ENCODE measurements at places on chromosomes 12 and 14.

DNA sequence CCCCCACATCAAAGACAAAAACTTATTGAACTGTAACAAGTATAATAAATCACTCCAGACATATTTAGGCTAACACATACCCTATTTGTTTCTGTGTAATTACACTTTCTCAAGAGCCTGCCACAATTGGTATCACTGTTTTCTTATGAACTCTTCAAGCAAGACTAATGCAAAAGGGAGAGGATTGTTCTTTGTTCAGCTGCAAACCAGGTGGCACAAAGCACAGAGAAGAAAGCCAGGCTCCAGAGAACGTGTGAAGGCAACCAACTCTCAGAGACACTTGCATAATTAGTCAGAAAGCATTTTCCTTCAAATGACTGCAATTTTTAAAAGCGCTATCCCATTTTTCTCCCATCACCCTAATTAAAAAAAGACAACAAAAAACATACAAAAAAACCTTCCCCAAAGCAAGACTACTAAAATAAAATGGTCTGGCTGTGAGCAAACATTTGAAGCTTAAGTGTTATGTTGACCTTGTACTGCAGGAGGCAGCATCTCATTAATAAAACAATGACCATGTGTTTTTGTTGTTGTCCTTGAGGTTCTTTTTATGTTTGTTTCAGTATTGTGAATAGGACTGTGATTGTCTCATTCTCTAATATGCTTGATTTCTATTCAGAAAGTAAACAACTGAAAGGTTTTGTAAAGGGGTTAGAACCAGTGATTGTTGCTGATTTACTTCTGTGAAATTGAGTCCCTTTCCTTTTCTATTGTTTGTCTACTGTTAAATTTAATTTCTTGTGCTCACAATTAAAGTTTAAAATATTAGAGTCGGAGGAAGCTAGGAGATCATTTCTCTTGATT lies 452.7 kb upstream of the PDE3A start:
- H3K4me3 ChIP-seq = no peak overlapping the region
- H3K4me1 ChIP-seq = no peaks in the 10 kb centered on the region
- H3K27ac ChIP-seq = no peak overlapping the region
- no peaks in the 10 kb centered on the region for H3K36me3 ChIP-seq

DNA sequence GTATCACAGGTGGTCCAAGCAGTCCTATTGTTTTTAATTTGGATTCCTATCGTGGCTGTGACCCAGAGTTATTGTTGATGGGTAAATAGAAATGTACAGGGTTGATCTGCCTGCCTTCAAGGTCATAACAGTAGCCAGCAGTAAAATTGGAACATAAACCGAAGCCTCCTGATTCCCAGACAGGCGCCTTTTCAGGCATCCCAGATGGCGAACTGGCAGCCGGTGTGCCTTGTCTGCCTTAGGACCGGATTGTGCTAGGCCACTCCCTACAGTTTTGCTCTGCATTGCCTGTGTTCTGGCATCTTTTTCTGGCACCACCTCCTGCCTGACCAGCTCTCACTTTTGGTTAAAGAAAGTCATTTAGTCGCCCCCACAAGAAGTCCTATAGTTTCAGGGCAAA lies 22.2 kb downstream of the TMEM117 start:
- DNase-seq = no peak
- no peak overlapping the region for H3K27ac ChIP-seq

DNA sequence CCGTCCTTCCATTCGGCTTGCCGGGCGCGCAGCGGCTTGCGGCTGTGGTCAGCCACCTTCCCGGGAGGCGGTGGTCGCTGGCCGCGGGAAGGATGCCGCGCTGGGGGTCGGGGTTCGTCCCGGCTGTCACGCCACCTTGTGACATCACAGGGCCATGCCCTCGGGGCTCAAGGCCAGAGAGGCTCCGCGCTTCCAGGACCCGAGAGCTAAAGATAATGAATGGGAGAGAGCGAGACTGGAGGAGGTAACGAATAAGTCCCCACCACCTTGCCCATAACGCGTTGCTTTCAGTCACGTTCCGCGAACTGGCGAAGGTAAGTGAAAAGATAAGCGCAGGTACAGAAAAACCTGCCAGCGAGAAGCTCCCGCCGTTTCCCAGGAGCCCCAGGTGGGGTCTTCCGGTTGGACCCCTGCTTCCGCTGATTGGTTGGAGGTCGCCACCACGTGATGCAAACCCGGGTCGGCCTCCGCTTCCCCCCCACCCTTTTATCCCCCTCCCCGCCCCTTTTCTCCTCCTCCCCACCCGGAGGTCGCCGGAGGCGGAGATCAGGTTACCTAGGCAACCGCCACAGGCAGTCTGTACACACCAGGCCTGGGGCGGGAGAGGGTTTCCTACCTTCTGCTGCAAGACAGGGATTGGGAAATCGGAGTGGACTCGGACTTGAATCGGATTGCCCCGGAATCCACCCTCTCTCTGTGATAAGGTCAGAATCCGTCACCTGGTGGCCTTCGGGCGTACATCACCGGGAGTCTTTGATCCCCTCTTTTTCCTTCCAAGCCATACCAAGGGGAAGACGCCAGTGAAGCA lies at the start of gene LRRC9:
TSS of gene LRRC9 (plus strand) at position 575 of the 808 bp plus-strand sequence.
- H3K4me1 ChIP-seq = peaks cover 3% of the 10 kb centered on the region
- no peak for DNase-seq
- H3K27ac ChIP-seq = no peak within 1 kb of the TSS
- peaks cover 5% of the 10 kb centered on the region for H3K27me3 ChIP-seq

- H3K27ac ChIP-seq = peak overlapping the region; percentile 47
- DNase-seq = no peak
- peaks cover 4% of the 10 kb centered on the region for H3K36me3 ChIP-seq
- no peak overlapping the region for H3K4me3 ChIP-seq
- H3K27me3 ChIP-seq = no peaks in the 10 kb centered on the region
Observed at GRCh38 chr14:65291531-65291930, 121.0 kb upstream of the FUT8 start.

- H3K27ac ChIP-seq = no peak overlapping the region
- H3K4me1 ChIP-seq = peaks cover 17% of the 10 kb centered on the region
- no peaks in the 10 kb centered on the region for H3K36me3 ChIP-seq
- no peak overlapping the region for H3K4me3 ChIP-seq
- no peak for DNase-seq
Observed at GRCh38 chr12:121709478-121709961, 3.0 kb upstream of the TMEM120B start.

DNA sequence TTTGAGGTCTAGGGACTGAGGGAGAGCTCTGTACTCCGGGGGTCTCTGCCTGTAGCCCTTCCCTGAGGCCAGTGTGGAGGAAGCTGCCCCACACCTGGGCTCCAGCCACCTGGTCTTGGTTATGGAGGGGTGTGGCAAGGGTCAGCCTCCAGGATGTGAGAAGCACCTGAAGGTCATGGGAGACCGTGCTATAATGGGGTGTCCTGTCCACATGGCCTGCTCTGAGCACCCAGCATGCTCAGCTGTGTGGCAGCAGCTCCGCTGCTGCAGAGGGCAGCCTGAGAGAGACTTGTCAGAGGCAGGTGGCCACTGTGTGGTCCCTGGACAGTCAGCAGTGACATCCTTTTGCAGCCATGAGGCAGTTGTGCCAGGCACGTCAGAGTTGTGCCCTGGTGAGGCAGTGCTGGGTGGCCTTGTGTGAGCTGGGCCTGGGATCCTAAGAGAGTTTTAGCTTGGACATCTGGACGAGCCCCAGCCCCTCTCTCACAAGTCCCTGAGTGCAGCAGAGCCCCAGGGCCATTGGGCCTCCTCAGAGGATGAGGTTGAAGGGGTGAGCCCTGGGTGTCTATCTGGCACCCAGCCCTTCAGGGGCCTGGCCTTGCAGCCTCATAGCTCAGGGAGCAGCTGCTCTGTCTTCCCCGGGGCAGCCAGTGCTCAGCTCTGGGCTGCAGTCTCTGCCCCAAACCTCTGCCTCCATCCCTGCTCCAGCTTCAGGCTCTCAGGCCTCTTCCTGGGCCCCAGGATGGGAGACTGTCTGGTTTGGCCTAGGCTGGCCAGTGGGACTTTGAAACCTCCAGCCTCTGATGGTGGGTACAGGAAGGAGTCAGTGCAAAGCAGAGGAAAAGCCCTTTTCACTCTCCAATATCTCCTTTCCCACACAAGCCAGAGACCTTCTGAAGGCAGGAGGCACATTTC lies 7.4 kb upstream of the ATG101 start:
- DNase-seq = no peak
- no peaks in the 10 kb centered on the region for H3K27me3 ChIP-seq
- no peak overlapping the region for H3K4me3 ChIP-seq
- H3K36me3 ChIP-seq = no peaks in the 10 kb centered on the region

- peak overlapping the region; percentile 76 for H3K4me3 ChIP-seq
- peaks cover 17% of the 10 kb centered on the region for H3K4me1 ChIP-seq
- DNase-seq = no peak
- no peaks in the 10 kb centered on the region for H3K36me3 ChIP-seq
- peak overlapping the region; percentile 91 for H3K27ac ChIP-seq
Observed at GRCh38 chr12:53179687-53180219, 769 bp upstream of the ZNF740 start.

DNA sequence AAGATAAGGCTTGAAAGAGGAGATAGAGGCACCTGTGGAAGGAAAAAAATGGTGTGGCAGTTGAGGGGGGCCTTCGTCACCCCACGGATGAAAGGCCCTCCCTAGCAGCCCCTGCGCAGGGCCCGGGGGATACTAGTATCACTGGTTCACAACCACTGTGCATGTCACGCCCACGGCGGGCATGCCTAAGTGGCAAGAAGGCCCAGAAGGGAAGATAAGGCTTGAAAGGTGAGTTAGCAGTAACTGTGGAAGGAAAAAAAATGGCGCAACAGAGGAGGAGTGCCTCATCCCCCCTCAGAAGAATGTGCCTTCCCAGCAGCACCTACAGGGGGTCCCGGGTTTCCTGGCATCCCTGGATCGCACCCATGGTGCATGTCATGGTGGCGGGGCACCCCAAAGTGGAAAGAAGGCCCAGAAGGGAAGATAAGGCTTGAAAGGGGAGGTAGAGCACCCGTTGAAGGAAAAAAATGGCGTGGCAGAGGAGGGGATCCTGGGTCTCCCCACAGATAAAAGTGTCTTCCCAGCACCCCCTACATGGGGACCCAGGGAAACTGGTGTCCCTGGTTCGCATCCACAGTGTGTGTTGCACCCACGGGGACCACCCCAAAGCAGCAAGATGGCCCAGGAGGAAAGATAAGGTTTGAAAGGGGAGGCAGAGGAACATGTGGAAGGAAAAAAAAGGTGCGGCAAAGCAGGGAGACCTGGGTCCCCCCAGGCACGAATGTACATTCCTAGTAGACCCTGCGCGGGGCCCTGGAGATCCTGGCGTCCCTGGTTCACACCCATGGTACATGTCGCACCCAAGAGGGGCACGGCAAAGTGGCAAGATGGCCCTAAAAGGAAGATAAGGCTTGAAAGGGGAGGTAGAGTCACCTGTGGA lies 279.2 kb downstream of the ALG10 start:
- H3K4me3 ChIP-seq = no peak overlapping the region
- H3K27ac ChIP-seq = no peak overlapping the region
- no peak for DNase-seq
- no peaks in the 10 kb centered on the region for H3K36me3 ChIP-seq
- H3K4me1 ChIP-seq = no peaks in the 10 kb centered on the region

GRCh38 chr14:95577067-95577800 lies 42.4 kb downstream of the GLRX5 start:
- H3K36me3 ChIP-seq = no peaks in the 10 kb centered on the region
- peak overlapping the region; percentile 54 for H3K27ac ChIP-seq
- H3K4me3 ChIP-seq = peak overlapping the region; percentile 46
- peaks cover 27% of the 10 kb centered on the region for H3K4me1 ChIP-seq
- H3K27me3 ChIP-seq = peaks cover 5% of the 10 kb centered on the region

DNA sequence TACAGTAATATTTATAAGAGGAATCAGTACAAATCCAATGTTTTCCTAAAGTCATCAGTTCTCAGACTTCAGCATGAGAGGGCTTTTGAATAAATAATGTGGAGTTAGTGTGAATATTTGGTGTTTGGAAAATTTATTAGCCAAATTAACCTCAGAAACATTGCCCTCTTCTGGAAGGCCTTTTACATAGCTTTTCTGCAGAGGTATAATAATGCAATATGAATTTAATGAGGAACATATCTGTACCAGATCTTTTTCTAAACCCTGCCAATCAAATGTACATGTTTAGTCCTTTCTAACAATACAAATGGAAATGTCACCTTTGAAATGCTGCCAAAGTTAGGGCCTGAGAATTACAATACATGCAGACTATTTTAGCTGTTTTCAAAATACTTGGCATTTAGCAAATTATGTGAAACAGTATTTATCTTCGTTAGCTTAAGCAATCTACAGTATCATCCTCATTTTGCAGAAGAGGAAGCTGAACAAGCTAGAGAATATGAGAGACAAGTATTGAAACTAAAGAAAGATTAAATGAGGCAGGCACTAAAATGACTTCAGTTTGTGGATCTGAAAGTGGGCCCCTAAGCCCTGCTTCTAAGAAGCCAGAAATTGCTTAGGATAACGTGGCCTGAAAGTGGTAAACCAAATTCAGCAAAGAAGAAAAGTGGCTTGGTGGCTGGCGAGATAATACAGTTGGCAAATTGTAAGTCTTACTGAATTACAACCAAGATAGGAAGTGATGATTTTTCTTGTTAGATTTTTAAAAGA lies 60.4 kb upstream of the MANSC4 start:
- no peak for DNase-seq
- H3K4me3 ChIP-seq = no peak overlapping the region
- H3K36me3 ChIP-seq = no peaks in the 10 kb centered on the region
- peaks cover 12% of the 10 kb centered on the region for H3K4me1 ChIP-seq
- H3K27ac ChIP-seq = no peak overlapping the region
- H3K27me3 ChIP-seq = no peaks in the 10 kb centered on the region

GRCh38 chr12:94689002-94689645 lies 38.8 kb upstream of the TMCC3 start:
- H3K27ac ChIP-seq = peak overlapping the region; percentile 10
- H3K4me1 ChIP-seq = peaks cover 11% of the 10 kb centered on the region
- no peak for DNase-seq

DNA sequence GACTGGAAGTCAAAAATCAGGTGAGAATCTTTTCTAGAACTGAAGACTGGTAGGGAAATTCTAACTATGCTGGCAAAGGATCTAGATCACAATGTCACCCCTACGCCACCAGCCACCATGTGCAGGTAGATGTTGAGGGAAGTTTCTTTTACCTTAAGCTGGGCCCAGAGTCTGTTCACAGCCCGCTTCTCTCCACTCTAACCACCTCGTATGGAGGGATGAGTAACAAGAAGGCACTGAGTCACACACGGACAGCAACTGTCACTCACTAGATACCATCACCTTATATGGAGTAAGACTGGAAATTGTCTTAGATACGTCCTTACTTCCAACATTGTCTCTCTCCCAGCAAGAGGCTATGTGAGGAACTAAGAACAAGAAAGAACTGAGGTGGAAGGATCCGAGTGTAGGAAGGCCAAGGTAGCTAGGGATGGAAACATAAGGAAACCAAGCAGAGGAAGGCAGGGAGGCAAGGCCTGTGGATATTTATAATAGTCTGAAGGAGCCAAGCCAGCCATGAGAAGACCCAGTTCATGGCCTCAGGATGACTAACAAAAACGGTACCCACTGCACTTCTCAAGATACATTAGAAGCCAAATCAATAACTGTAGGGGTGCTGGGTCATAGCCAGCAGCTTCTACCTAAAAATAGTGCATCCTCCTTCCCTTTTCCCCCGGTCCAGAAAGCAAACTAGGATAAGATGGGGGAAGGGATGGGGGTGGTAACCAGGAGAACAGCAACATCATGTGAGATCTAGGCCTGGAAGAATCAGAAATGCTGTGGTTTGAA lies 15.5 kb downstream of the REM2 start:
- DNase-seq = no peak
- peaks cover 13% of the 10 kb centered on the region for H3K36me3 ChIP-seq
- H3K4me3 ChIP-seq = no peak overlapping the region

GRCh38 chr14:72883961-72884360 lies 9.9 kb downstream of the DPF3 start:
- no peaks in the 10 kb centered on the region for H3K27me3 ChIP-seq
- no peak overlapping the region for H3K27ac ChIP-seq
- DNase-seq = peak; percentile 60

- H3K27ac ChIP-seq = no peak overlapping the region
- H3K4me1 ChIP-seq = no peaks in the 10 kb centered on the region
- no peak for DNase-seq
- H3K27me3 ChIP-seq = 0 out of 2 replicates have a peak, but pooled peaks cover 2% of the 10 kb centered on the region
- H3K36me3 ChIP-seq = no peaks in the 10 kb centered on the region
- no peak overlapping the region for H3K4me3 ChIP-seq
Observed at GRCh38 chr12:24664161-24664880, 284.6 kb downstream of the BCAT1 start.
